Adipocyte (in vitro differentiated cells): ENCODE measurements at places on chromosomes 12 and 14.

- no peak for DNase-seq
These were observed 1.6 kb upstream of the PTPRB start for GRCh38 chr12:70638639-70639360.

DNA sequence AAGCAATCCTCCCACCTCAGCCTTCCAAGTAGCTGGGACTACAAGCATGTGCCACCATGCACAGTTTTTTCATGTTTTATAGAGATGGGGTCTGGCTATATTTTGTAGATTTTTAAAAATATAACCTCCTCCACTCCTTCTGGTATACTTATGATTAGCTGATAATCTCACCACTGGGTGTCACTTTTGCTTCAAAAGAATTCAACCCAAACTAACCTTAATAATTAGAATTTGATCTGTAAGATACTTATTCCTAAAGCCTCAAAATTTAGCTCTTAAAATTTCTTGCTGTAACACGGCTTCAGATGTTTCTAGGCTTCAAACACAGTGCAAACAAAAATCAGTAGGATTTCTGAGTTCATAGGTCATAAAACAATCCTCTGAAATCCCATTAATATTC, 130.3 kb downstream of the CEP83 start:
- no peak for DNase-seq

GRCh38 chr12:127655691-127656090, 611.3 kb upstream of the TMEM132C start:
- peak; percentile 16 for DNase-seq

DNA sequence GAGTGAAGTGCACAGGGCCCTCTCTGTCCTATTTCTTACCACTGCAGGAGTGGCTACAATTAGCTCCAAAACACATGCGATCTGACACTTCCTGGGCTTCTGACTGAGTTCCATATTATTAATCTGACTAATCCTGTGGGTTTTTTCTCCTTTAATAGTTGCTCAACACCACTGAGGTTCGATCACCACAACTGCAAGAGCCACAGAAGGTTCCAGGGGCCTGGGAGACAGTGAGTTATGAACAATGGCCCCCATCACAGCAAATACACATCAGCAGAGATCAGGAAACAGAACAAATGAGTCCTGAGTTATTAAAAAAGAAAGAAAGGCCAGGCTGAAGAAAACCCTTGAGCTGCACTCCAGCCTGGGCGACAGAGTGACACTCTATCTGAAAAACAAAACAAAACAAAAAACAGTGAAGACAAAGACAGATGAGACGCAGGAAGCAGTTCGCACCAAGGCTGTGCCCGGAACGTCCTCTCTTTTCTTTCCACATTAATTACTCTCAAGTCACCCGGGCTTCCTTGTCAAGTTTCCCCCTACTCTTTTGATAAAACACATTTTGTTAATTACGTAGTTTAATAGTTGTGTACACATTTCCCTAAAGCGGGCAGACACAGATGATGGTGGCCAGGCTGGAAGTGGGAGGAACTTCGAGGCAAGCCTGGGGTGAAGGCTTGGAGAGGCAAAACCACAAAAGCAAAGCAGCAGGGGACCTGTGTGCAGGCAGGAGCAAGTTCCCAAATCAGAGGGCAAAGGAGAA, 42.7 kb downstream of the CDC42BPB start:
- DNase-seq, result no peak

DNA sequence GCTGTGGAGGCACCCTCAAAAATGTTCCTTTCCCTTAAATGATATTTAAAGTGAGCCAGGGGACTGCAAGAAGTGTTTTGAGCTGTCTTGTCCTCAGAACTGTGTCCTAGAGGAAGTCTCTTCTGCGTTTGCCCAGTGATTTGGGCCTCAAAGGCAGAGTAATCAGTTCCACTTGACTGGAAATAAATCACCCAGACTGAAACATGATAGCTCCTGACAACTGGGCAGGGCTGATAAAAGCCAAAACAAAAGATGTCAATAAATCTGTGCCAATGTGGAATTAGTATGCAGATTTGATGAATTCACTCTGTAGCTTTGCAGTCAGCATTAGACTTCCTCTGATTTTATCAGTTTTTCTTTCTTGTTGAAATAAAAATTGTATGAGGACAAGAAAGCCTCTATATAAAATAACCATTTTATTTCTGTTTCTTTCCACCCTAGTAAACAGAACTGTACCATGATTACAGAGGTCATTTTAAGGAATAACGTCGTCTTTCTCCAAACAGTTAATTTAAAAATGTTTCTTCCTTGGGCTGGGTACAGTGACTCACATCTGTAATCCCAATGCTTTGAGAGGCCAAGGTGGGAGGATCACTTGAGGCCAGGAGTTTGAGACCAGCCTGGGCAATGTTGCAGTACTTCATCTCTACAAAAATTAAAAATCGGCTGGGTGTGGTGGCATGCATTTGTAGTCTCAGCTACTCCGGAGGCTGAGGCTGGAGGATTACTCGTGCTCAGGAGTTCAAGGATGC, 180.8 kb downstream of the ERC1 start:
- DNase-seq, result peak; percentile 69

DNA sequence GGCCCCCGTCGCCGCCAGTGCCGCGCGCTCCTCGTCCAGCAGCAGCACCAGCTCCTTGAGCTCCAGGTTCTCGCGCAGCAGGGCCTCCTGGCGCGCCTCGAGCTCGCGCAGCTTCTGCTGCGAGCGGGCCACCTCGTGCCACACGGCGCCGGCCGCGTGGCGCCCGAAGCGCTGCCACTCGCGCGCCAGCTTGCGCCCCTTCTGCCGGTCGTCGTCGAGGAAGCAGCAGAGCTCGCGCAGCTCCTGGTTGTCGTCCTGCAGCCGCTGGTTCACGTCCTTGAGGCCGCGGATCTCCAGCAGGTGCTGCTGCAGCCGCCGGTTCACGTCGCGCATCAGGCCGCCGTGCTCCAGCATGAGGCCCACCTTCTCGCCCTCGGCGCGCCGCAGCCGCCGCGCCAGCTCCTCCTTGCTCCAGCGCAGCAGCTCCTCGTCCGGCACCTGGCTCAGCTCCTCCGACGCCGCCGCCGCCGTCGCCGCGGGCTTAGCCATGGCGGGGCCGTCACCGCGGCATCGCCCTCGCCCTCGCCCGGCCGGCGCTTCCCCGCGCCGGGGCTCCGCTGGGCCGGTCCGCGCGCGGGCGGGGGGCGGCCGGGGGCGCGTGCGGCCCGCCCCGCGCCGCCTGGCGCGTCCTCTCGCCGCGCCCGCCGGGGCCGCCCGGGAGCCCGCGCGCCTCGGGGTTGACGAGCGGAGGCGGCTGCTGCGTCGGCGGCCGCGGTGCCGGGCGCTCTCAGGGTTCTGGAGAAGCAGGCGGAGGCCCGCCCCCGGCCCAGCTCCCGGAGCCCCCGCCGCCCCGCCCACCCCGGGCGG, at the start of gene CCDC85C:
Gene CCDC85C, minus strand, starts transcription at position 737 of the 807 bp plus-strand sequence. Its CDS starts 248 bp downstream, at position 489.
- peak; percentile 59 for DNase-seq

- peak; percentile 77 for DNase-seq
These were observed 7.5 kb upstream of the TRHDE start for GRCh38 chr12:72264548-72265175.

- peak; percentile 75 for DNase-seq
These were observed 603 bp downstream of the PABPN1 start for GRCh38 chr14:23321572-23322547.

- DNase-seq, result peak; percentile 80
These were observed 1.1 kb downstream of the PDE3A start for GRCh38 chr12:20369305-20370013.

DNA sequence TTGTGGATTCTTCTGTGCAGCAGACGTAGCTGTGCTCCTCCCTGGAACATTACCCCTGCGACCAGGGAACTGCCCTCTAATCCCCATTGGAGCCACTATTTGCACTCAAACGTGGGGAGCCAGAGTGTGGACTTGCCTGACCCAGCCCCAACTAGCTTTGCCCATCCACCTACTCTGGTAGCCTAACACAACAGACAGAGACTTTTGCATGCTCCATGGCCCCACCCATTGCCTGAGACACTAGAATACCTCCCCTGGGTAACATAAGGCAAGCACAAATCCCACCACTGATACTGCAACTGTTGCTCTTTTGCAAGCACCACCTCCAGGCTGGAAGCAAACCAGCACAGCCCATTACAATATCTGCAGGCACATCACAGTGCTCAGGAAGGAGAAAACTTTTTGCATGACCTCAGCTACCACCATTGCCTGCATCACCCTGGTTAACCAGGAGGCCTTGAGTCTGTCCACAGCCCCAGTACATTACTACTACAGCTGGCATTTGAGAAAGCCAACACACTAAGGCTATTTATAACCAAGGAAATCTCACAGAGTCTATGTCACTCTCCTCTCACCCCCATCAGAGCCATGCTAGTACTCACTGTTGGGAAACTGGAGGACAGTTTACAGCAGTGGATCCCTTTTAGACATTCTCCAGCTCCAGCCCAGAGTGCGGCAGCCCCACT, 15.0 kb downstream of the CEP128 start:
- DNase-seq, result peak; percentile 5

- peak; percentile 38 for DNase-seq
These were observed 200.9 kb upstream of the CAND1 start for GRCh38 chr12:67068204-67068731.

DNA sequence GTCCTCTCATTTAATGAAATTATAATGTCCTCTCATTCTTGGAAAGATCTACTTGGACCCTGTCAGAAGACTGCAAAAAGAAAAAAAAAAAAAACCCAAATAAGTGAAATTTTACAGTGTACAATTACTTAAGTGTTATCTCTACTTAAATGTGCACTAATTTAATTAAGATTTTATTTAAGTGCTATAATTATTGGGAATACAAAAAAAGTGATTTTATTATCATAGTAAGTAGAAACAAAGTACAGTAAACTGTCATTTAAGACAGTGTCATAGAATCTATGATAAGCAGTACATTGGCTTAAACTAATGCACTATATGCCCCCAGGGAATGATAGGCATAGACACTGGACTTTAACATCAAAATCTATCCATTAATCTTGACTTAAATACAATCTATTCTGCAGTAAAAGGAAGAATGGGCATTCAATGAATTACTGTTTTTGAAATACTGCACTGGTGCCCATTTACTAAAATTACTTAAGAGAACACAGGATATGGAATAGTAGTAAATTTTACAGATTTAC, 23.3 kb downstream of the INSM2 start:
- no peak for DNase-seq

- no peak for DNase-seq
These were observed 754 bp downstream of the KRT18 start for GRCh38 chr12:52949413-52950331.

DNA sequence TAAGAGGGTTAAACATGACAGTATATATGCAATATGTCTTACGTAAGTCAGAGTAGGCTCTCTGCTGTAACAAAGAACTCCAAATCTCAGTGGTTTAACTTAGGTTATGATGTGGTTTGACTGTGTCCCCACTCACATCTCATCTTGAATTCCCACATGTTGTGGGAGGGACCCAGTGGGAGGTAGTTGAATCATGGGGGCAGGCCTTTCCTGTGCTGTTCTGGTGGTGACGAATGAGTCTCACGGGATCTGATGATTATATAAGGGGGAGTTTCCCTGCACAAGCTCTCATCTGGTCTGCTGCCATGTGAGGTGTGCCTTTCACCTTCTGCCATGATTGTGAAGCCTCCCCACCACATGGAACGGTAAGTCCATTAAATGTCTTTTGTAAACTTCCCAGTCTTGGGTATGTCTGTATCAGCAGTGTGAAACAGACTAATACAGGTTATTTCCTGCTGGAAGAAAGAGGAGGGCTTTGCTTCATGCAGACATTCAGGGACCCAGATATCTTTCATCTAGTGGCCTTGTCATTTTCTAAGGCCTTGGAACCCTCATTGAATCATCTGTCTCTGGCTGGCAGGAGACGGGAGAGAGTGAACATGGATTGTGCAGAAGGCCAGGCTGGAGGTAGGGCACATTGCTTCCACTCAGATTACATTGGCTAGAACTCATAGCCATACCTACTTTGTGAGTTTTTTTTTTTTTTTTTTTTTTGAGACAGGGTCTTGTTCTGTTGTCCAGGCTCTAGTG, 96.1 kb downstream of the CRADD start:
- DNase-seq, result no peak

DNA sequence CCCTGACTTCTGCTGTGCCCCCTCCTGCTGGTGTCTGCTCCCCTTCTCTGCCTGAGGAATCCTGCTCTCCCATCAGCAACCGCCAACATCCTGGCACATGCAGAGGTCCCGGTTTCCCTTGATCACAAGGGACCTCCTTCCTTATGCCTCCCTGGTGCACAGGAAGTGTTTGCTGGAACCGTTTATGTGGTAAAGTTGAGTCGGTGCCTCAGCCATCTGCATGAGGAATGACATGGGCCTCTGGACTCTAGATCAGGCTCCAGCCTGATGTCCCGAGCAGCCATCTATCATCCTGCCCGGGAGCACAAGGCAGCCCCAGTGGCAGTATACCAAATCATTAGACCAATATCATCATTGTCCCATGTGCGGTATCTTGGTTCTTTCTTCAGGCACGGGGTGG, 90.4 kb downstream of the BORCS5 start:
- DNase-seq, result no peak

DNA sequence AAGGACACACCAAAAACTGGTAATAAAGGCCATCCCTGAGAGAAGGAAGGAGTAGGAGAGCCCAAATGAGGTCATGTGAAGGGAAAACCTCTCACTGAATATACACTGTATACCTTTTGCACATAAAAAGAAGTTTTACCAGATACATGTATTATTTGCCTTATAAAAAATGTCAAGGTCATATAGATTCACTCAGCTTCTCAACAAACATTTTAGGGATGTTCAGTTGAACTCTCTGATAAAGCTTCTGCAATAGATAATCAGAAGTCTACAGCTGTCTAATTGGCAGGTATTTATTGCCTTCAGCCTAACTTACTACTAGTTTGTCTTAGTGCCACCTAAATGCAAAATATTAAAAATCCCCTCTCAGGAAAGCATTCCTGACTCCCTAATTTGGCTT, 8.7 kb downstream of the SLC11A2 start:
- no peak for DNase-seq

DNA sequence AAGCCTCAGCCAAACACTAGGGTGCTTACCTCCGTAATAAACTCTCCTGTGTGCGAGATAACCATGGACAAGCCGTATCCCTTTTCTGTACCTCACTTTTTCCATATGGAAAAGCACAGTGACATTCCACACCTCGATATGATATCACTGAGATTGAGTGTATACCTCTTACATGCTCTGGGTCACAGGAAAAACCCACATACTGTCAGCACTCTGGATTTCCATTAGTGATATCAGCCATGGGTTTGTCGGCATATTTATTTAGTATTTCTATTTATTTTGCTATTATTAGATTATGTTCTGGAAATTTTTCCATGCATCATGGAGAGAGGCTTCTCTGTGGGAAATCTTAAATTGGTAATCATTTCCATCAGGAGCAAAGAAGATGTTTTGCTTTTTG, 28.0 kb upstream of the DAAM1 start:
- no peak for DNase-seq

GRCh38 chr14:68137704-68138619, 318.4 kb downstream of the RAD51B start:
- DNase-seq, result peak; percentile 96

DNA sequence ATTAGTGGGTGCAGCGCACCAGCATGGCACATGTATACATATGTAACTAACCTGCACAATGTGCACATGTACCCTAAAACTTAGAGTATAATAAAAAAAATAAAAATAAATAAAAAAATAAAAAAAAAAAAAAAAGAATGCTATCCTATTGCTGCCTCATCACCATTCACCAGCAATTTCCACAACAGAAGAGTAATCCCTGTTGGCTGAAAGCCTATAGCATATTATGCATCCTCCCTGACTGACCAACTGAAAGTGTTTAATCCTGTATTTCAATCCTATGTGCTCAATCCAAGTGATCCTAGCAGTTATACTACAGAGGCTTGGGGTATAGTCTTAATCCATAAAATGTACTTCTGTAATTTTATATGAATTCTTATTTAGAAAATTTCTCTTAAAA, 18.5 kb downstream of the DICER1 start:
- DNase-seq, result no peak

GRCh38 chr14:71290301-71290700, 383.0 kb downstream of the PCNX1 start:
- no peak for DNase-seq
